ENCODE measurements at places on chromosomes 1 and 21. TPM values are rescaled to one million over a fixed set of nuclear protein-coding genes. Genes with fewer than 3 reads are reported as not detected.

Gene DCST1
- not detected for total RNA-seq

Gene KIF26B
- 6.5 TPM for total RNA-seq

Gene NAV1
- 58.4 TPM for total RNA-seq

Gene MROH7
- 17.3 TPM for total RNA-seq

Gene NGF
- total RNA-seq = 8.4 TPM

GRCh38 chr1:150233359-150234308 lies 2.3 kb downstream of the ANP32E start:
- peak overlapping the region; percentile 96 for H3K27ac ChIP-seq
- H3K36me3 ChIP-seq = no peaks in the 10 kb centered on the region
- peaks cover 3% of the 10 kb centered on the region for H3K4me1 ChIP-seq
- no peaks in the 10 kb centered on the region for H3K27me3 ChIP-seq
- H3K4me3 ChIP-seq = peak overlapping the region; percentile 99

GRCh38 chr1:45306319-45306718 lies 20.4 kb upstream of the HPDL start:
- no peaks in the 10 kb centered on the region for H3K27me3 ChIP-seq
- peaks cover 16% of the 10 kb centered on the region for H3K4me1 ChIP-seq
- H3K4me3 ChIP-seq = no peak overlapping the region
- no peaks in the 10 kb centered on the region for H3K36me3 ChIP-seq

GRCh38 chr1:159915571-159916241 lies 9.6 kb downstream of the TAGLN2 start:
- H3K27me3 ChIP-seq = no peaks in the 10 kb centered on the region
- H3K36me3 ChIP-seq = peaks cover 17% of the 10 kb centered on the region
- no peak for DNase-seq
- H3K27ac ChIP-seq = peak overlapping the region; percentile 13
- H3K4me1 ChIP-seq = peaks cover 75% of the 10 kb centered on the region
